ENCODE measurements at places on chromosomes 7 and 10.

GRCh38 chr7:82464372-82464771 lies 20.8 kb upstream of the CACNA2D1 start:
- no peak for DNase-seq

DNA sequence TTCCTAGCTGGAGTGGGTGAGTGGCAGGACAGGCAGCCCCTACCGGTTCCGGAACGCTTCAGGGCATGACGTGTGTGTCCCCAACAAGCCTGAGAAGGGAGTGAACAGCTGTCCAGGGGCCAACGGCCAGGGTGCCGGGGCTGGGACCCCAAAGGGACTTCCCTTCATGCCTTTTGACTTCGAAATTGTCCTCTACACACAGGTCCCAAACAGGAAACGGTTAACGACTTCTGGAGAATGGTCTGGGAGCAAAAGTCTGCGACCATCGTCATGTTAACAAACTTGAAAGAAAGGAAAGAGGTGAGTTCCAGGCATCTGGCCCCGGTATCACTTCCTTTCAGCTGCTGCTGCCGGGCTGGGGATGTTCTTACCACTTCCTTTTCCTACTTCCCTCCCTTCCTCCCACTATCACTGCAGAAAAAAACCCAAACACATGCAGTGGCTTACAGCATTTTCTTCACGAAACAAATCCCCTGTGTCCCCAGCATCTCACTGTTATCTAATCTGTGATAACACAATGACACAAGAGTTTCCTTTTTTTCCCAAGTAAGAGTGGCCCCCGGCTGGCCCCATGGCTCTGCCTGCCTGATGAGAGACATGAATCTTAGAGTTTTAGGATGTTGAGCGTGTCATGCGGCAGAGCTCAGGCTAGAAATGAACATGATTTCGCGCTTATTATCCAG lies 63.2 kb downstream of the MKI67 start:
- DNase-seq: no peak

- peak; percentile 49 for DNase-seq
Observed at GRCh38 chr10:72087969-72088888, at the start of gene SPOCK2. Gene SPOCK2, minus strand, starts transcription at chr10:72088551. Its CDS starts 223 bp downstream, at chr10:72088328.

DNA sequence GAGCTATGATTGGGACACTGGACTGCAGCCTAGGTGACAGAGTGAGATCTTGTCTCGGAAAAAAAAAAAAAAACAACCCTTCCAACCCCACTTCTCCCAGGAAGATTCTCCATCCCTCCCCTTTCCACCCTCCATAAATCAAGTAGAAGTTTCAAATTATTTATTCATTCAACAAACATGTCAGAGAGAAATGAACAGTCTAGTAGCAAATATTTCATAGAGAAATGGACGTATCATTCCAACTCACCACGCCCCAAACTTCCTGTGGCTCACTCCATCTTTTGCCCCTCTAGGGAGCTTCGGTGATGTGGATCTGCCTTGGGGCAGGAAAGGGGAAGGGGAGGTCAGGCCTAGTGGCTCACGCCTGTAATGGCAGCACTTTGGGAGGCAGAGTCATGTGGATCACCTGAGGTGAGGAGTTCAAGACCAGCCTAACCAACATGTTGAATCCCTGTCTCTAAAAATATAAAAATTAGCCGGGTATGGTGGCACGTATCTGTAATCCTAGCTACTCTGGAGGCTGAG lies 638 bp upstream of the TRAPPC14 start:
- DNase-seq: no peak

DNA sequence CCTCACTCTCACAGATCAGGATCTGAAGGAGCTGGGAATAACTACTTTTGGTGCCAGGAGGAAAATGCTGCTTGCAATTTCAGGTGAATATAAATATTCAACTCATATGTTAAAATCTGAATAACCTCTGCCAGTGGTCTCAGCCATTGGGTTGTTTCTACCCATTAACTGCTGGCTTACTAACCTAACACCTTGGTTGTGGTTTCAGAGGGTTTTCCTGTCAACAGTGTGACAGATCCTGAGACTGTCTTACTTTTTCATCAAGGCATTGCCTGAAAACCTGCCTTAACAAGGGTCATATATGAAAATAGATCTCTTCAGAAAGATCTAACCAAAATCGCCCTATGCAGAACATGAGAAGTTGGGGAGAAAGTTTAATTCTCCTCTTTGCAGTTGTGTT lies 307.7 kb downstream of the BICC1 start:
- no peak for DNase-seq

DNA sequence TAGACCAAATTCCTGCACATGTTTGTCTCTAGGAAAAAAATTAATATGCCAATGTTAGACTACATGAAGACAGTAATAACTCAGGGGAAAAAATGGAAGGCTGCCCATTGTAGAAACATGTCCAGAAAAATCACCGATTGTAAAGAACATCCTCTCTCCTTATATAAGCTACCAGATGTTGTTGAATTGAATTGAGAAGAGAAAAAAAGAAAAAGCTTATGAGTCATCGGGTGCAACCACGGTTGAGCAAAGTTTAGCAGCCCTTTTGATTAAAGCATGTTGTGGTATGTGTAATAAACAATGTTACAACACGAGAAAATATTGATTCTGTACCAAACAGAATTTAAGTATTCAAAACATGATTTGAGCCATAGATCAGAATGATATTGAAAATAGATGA lies 102.3 kb upstream of the ARHGAP21 start:
- DNase-seq: no peak

GRCh38 chr7:105636982-105637381 lies 55.7 kb upstream of the EFCAB10 start:
- no peak for DNase-seq

GRCh38 chr7:2564970-2565540 lies 6.3 kb downstream of the IQCE start:
- no peak for DNase-seq

DNA sequence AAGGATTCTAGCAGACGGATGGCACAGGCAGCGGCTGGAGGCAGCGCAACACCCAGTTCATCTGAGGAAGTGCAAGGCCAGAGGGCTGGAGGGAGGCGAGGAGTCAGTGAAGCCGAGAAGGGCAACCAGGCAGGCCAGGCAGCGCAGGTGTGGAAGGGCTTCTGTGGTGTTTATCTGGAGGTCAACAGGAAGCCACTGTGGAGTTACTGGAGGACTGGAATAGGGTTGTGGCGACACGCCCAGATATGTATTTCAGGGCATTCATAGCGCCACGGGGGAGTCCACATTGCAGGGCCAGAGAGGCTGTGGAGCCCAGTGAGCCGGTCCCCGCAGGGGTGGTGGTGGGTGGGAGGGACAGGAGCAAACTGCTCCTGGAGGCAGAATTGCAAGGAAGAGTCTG lies 150.6 kb downstream of the CDH23 start:
- no peak for DNase-seq

DNA sequence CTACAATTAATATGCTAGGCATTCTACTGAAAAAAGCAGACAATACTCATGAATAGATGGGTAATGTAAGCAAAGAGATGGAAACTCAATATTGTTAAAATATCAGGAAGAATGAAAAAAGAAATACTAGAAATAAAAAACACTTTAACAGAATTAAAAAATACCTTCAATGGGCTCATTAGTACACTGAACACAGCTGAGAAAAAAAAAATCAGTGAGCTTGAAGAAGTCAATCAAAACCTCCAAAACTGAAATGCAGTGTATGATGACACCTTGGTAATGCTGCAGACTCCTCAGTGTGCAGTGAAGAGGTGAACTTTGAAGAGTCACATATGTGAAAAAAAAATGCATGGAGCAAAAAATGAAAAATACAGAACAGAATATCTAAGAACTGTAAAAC lies 227.2 kb downstream of the TMEM26 start:
- DNase-seq: no peak

- DNase-seq: no peak
Observed at GRCh38 chr7:152893801-152894294, 134.3 kb downstream of the ACTR3B start.

DNA sequence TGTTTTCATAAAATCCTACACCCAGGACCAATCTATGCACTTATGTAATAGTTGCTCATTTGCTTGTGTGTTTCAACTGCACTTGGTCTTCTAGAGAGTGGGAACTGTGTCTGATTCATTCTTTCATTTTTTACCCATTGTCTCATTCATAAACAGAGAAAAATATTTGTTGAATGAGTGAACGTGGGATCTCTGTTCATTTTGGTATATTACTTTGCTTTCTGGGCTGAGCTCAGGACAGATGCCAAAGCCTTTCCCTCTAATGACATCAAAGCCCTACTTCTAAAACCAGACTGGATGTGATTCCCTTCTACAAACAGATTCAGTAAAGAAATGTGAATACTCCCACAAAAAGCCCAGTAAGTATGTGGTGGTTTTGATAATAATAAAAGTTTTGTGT lies 145.2 kb downstream of the ST7 start:
- no peak for DNase-seq

DNA sequence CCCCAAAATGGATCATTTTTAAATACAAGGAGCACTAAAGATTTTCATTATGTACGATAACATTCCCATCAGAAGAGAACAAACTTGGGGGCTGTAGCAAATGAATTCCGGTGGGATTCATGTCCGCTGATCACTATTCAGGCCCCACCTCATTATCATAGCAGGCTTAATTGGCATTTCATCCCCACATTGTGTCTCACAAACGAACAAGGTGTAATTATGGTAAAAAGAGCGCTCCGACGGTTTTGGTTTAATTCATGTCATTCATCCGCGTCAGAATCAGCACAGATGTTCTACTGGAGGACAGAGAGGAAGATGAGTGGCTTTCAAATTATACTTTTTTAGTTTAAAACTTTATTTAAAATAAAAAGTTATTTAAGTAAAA lies 124.7 kb downstream of the MAD1L1 start:
- no peak for DNase-seq

DNA sequence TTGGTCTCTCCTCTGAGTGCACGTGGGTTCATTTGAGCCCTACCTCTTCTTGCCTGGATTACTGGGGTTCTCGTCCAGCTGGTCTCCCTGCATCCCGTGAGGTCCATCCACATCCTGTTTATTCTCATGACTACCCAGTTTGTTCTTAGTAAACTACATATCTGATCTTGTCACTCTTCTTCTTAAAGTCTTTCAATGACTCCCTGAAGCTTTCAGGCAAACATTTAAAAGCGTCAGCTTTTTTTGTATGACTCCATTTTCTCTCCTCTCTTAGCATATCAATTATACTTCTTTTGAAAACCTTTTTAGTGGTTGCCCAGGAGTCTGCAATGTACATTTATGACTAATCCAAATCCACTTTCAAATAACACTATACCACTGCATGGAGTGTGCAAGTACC lies 7.5 kb downstream of the SFXN2 start:
- DNase-seq: no peak

DNA sequence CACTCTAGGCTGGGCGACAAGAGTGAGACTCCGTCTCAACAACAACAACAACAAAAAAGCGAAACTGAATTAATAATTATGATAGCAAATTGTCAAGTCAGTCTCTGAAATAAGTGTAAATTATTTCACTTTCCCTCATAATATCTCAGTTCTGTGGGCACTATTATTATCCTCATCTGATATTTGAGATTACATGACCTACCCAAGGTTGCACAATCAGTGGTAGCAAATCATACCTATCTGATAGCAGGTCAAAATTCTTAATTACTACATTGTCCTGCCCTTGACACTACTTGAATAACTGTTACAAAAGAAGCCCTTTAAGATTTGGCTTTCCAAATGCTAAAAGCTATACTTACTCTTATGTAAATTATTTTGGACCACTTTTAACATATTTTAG lies 115.2 kb upstream of the GPR22 start:
- no peak for DNase-seq

DNA sequence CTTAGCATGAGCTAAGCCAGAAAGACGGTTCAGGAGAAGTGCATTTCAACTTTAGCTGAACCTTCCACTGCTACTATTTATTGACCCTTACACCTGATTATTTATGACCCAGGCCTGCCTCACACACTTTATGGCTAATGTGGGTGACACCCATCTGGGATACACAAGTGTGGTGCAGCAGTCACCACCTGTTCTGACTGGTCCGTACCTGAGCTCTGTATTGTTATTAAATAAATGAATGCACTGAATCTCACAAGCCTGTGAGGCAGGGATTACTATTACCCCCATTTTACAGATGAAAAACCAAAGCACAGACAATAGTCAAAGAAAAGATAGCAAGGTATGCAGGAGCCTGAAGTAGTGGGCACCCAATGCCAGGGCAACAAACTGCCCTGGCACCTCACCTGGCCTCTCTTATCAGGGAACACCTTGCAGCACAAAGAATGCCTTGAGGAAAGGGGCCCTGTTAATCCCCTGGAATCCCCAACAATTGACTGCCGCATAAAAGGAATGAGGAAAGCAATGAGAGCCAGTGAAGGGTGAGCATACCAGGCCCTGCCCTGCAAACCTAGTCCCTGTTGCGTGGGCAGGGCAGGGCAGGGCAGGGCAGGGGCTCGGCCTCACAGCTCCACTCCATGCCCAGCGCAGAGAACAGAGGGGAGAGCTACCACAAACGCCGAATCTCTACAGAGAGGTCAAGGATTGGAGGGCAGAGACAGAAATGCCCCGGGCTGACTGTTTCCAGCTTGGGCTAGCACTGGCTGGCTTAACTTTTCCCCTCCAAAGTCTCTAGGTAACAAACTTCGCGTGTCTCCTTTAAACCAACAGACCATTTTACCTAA lies 1.3 kb downstream of the ANXA11 start:
- DNase-seq: no peak

DNA sequence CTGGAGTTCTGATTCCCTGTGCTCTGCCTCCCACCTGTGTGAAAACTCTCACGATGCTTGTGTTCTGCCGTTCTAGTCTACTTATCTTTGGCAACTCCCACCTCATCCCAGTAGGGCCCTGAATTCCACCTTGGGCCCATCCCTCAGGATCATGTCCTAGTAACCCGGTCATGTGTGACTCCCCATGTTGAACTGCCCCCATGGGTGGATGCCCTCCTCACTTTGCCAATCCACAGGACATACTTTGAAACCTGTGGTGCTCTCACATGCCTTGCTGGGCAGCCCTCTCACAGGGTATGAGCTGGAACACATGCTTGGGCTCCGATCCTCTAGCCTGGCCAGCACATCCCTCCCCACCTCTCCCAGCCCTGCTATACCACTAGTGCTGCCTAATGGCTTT lies 3.8 kb upstream of the RBM33 start:
- DNase-seq: no peak

- no peak for DNase-seq
Observed at GRCh38 chr7:42234736-42235135, 2.3 kb downstream of the GLI3 start.

DNA sequence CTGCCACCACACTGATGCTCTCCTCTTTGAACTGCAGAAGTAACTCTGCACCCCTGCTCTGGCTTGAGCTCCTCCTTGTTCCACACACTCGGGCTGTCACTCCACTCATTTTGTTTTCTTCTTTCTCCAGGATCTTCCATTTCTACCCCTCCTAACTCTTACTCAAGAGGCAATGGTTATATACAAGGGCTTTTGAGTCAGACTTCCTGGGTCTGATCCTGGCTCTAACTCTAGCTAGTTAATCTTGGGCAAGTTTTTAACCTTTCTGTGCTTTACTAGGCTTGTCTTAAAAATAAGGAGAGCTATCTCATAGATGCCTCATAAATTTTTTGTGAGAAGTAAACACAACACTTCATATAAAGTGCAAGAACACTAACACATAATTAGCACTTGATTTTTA lies 45.3 kb upstream of the GNAI1 start:
- DNase-seq: no peak

- DNase-seq: no peak
Observed at GRCh38 chr10:125316436-125316835, 156.1 kb upstream of the CTBP2 start.
